ENCODE measurements at places on chromosomes 13 and 19.
A peak's percentile ranks its signal among the peaks of the same experiment; 100 is the strongest.

DNA sequence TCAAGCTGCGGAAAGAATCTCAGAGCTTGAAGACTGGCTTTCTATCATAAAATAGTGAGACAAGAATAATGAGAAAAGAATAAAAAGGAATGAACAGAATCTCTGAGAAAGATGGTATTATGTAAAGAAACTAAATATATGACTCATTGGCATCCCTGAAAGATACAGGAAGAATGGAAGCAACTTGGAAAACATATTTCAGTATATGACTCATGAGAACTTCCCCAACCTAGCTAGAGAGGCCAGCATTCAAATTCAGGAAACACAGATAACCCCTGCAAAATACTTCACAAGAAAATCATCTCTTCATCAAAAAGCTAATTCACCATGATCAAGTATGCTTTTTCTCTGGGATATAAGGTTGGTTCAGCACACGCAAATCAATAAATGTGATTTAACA, 2318.0 kb downstream of the PCDH9 start:
- no peak for DNase-seq

DNA sequence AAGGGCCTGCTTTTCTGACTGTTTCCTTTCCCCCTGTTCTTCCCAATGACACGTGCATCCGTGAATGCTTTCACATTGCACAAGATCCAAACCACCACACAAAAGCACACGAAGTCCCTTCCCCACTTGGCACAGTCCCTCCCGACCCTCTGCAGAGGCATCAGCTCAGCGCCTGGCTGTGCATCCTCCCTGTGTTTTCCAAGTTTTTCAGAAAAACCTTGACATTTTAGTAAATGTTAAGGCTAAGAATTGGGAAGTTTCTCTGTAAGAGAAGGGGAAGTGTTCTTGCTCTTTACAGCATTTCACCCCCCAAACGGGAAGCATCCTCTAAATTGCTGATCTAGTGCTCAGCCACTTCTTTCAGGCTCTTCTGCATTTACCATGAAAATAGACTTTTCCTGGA, 94.5 kb upstream of the TM9SF2 start:
- no peak for DNase-seq

- peak; percentile 43 for DNase-seq
Measured at GRCh38 chr19:32287811-32288227, 57.6 kb upstream of the ZNF507 start.

GRCh38 chr19:55712804-55713631, 25.2 kb downstream of the NLRP9 start:
- DNase-seq: no peak

- DNase-seq: no peak
Measured at GRCh38 chr19:54916822-54917221, 10.9 kb downstream of the NCR1 start.

DNA sequence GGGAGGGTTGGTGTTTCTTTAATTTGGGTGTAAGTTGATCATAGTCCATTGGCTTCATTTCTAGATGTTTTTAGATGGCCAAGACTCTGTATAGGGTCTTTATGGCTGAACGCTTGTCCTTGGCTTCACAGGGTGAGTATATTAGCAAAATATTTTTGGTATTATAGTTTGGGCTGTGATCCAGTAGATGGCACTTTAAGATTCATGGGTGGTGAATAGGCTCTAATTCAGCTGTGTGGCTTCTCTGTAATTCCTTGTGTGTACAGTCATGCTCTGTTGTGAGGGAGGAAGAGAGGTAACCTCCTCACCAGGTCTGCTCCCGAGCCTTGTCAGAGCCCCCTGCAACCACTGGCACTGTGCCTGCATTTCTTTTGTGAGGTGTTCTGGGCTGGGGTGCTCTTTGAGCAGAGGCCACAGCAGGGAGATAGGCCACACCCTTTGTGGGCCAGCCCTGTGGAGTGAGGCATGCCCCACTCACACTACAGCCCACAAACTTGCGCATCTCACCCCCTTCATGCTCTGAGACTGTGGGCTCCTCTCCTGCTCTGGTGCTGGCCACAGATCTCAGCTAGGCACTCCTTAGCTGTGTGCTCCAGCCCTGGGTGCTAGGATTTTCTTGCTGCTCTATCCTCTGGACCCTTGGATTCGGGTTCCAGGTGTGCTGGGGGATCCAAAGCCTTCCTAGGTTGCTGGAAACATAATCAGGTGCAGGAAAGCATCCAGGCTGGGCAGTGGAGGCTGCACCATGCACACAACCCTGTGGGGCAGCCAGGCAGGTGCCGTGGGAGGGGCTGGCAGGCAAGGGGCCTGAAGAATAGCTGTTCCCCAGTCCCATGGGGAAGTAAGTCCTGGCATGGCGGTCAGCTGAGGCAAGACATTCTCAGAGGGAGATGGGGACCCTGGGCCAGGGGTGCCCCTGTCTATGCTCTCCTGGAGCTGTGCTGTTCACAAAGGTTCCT, 193.9 kb downstream of the GPC5 start:
- no peak for DNase-seq

GRCh38 chr13:33070713-33071112, 54.5 kb downstream of the KL start:
- DNase-seq: no peak

GRCh38 chr19:58096884-58097283, 1.1 kb downstream of the ZSCAN18 start:
- DNase-seq: no peak

DNA sequence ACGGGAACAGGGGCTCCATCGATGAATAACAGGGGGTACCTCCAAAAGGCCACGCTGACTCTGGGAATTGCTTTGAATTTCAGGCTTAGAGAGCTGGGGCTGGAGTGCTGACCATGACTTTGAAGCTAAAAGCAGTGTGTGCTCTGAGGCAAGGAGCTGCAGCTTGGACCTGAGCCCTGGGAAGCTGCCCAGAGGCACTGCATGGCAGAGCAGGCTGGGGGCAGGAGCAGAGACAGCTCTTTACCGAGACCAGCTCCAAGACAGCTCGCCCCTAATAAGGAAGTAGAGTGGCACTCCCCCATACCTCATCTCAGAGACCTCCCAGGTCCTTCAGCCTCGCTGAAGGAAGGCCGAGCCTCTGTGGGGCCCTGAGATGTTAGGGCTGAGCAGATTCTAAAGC, 200.2 kb downstream of the COL4A1 start:
- no peak for DNase-seq

- no peak for DNase-seq
Measured at GRCh38 chr13:76804801-76805200, 81.4 kb downstream of the KCTD12 start.

Measured in prostate gland (tissue), 2 donors.